ENCODE measurements at places on chromosomes 12 and 14.
A peak's percentile ranks its signal among the peaks of the same experiment; 100 is the strongest.

- peak; percentile 60 for DNase-seq
Observed at GRCh38 chr14:77139540-77140358, 1.8 kb downstream of the ZDHHC22 start.

DNA sequence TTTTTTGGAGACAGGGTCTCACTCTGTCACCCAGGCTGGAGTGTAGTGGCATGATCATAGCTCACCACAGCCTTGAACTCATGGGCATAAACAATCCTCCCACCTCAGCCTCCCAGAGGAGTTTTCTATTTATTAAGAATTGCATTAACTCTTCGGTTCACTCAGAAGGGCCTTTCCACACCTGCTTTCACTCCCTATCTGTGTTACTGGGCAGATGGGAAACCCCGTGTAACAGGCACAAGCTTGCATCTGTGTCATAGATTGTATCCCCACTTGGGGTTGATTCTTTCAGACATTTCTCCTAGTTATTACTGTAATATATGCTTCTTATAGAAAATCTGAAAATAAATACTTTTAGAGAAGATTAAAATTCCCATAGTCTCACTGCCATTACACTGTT, 38.7 kb downstream of the STX2 start:
- no peak for DNase-seq

DNA sequence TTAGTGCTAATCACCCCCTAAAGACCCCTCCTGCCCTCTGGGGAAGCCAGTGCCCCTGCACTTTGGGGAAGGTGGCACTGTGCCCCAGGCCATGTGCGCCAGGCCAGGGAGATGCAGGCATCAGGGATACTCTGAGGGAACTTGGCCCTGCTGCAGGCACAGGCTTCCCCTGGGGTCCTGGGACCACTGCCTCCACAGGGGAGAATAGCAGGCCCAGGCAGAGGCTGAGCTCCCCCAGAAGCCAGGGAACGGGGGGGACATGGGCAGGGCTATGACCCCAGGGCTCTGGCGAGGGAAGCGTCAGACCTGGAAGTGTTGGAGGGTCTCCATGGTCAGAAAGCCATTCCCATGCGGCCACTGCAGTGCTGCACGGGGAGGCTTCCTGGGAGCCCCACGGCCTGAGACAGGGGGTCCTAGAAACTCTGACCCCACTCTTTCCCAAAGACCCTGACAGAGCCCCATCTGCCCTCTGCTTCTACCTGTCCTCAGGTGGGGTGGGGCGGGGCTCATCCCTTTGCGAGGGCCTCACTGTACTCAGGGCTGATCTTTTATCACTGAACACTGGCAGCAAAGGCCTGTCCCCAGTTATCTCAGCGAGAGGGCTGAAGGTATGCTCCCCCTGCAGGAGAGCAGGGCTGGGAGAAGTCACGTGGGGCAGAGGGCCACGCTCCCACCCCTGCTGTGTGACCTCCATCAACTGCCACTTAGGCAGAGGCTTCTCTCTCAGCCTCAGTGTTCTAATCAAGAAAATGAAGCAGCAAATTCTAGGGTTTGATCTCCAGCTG, 160.0 kb downstream of the CALM1 start:
- DNase-seq: no peak

DNA sequence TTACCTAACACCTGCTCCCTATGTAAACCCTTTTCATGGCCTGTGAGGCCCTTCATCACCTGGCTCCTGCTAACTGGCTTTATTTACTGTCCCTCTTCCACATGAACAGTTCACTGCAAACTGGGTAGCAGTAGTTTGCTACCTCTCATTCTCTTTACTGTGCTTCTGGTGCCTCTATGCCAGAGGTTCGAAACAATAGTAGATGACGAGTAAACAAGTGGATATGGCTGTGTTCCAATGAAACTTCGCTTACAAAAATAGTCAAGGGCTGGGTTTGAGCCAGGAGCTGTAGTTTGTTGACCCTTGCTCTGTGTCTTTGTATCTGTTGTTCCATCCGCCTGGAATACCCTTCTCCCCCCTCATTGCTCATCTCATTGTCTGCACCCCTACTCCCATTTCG, 233.6 kb upstream of the RMST start:
- DNase-seq: no peak

GRCh38 chr12:46847001-46847400, 21.2 kb upstream of the SLC38A4 start:
- DNase-seq: no peak

- DNase-seq: peak; percentile 58
Observed at GRCh38 chr14:103122947-103123633, at the start of gene TNFAIP2. Gene TNFAIP2, plus strand, starts transcription at chr14:103123461. Its CDS starts 2,997 bp downstream, at chr14:103126458.

- no peak for DNase-seq
Observed at GRCh38 chr12:116800918-116801317, 62.8 kb downstream of the RNFT2 start.

GRCh38 chr14:79690960-79691359, 520.3 kb downstream of the DIO2 start:
- no peak for DNase-seq

- DNase-seq: peak; percentile 34
Observed at GRCh38 chr14:28142400-28143015, 624.1 kb upstream of the FOXG1 start.

DNA sequence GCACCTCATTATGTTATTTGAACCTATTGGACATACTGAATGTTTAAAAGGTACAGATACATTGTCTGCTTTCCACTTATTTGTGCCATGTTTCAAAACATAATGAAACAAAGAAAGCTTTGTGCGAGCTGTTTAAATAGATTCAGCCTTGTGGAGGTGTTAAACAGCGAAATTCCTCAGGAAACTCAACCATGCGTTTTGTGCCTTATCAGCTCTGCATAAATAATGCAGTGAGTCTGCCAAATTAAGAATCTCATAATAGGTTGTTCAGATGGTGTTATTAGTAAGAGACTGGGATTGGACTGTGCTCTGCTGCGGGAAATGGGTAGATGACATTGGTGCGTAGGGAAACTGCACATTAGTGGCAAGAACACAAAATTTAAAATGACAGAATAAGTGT, 163.7 kb upstream of the CLEC14A start:
- DNase-seq: no peak

DNA sequence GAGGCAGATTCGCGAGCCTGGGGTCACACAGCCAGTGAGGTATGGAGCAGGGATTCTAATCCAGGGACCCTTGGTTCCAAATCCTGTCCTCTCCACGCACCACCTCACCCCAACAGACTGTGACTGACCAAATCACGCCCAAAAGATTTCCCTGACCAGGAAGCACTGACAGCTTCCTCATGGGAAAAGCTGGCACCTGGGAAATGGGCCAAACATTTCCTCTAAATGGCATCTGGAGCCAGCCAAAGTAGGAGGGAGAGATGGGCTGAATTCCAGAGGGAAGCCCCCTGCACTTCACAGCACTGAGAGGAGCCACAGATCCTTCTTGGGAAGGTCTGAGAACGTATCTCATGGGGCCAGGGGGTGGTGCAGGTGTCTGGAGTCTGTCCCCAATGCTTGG, 28.8 kb downstream of the CCDC92 start:
- no peak for DNase-seq

DNA sequence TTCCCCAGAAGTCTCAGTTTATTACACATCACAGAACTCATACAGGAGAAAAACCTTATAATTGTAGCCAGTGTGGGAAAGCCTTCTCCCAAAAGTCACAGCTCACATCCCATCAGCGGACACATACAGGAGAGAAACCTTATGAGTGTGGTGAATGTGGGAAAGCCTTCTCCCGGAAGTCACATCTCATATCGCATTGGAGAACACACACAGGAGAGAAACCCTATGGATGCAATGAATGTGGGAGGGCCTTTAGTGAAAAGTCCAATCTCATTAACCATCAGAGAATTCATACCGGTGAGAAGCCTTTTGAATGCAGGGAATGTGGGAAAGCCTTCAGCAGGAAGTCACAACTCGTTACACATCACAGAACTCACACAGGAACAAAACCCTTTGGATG, 20.1 kb downstream of the ZNF84 start:
- no peak for DNase-seq

DNA sequence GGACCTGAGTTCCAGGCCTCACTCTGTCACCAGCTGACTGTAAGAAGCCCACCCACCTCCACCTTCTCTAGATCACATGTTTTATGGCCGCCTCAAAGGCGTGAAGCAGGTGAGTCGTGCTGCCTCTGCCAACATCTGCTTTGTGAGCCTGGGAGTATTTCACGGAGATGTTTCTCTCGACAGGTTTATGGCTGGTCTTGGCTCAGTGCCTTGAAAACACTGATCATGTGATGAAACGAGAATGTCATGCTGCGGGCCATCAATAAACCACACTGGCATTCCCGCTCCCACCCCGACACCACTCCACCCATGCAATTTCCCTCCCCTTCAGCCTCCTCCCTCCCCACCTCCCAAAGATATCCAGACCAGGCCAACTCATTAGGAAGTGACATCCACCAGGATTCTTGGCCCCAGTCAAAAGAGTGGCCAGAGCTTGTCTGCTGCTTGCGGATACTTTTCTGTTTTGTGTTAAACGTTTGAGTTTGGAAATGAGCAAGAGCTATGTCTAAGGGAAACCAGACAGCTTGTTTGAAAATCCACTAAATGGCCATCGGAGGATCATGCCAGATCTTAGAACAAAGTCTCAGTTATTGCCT, 53.8 kb upstream of the NTF3 start:
- DNase-seq: no peak

DNA sequence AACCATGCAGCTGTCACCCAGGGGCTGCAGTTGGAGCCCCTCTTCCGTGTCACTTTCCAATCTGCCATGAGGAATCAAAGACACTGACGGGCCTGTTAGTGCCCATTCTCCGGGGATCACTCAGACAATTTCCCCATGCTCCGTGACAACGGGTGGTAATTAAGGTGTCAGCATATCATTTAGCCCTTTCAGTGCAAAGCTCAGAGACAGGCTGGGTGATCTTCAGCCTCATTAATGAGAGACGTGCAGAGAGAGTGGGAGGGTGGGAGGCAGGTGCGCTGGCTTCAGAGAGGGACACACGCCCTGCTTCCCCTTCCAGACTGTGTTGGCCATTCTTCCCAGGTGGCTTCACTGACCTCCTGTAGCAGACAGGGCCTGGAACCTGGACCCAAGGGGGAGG, 58.7 kb downstream of the MVK start:
- no peak for DNase-seq

- peak; percentile 45 for DNase-seq
Observed at GRCh38 chr14:102539544-102540314, 30.2 kb upstream of the ANKRD9 start.

- DNase-seq: no peak
Observed at GRCh38 chr12:127263621-127264020, 1003.3 kb upstream of the TMEM132C start.

Measured in ELR (cell line).